AG08396 (cell line): ENCODE measurements at places on chromosomes 4 and X.

DNA sequence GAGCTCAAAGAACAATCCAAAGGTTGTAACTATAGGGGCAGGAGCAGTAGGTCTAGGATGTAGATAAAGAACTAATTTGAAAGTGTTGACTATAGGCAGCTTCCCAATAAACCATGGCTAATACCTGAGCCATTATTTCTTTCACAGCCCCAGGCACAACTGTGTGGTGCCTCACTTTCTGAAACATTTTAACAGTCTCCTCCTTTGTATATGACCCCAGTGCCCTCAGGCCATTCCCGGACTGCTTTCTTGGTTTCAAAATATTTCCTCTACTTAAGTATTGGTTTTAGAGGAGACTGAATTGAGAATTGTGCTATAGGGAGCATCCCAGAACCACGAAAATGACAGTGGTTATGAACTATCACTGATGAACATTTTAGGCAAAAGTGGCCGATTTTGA, 728.7 kb downstream of the IL1RAPL1 start:
- no peak for DNase-seq

GRCh38 chrX:129782706-129783105, 3.0 kb downstream of the SASH3 start:
- no peak for DNase-seq

GRCh38 chr4:165537028-165537648, 158.3 kb downstream of the CPE start:
- peak; percentile 35 for DNase-seq

- no peak for DNase-seq
Measured at GRCh38 chrX:24768556-24768955, 74.8 kb downstream of the POLA1 start.

- no peak for DNase-seq
Measured at GRCh38 chrX:149611623-149612175, 16.6 kb upstream of the HSFX2 start.

- no peak for DNase-seq
Measured at GRCh38 chr4:2172161-2172560, 69.8 kb downstream of the HAUS3 start.

DNA sequence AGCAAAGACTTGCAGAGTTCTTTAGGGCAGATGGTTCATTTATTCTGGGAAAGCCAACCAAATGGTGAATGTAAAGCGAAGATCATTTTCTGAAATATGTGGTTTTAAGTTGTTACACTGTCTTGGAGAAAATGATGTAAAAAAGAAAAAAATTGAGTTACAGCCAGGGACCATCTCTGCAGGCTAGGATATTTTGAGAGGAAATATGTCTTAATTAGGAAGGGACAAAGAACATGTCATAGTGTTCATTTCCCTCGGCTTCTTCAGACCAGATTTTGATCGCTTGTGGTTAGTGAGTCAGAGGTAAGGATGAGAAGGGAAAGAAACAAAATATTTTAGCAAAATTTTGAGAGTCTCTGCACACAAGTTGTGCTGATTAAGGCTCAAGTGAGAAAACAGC, 59.0 kb upstream of the C1QTNF7 start:
- DNase-seq: peak; percentile 18

- no peak for DNase-seq
Measured at GRCh38 chr4:58061967-58062366, 951.8 kb upstream of the IGFBP7 start.

- no peak for DNase-seq
Measured at GRCh38 chr4:39341075-39341725, 25.0 kb downstream of the RFC1 start.

- DNase-seq: no peak
Measured at GRCh38 chrX:103552236-103552635, 32.9 kb upstream of the RAB40A start.

DNA sequence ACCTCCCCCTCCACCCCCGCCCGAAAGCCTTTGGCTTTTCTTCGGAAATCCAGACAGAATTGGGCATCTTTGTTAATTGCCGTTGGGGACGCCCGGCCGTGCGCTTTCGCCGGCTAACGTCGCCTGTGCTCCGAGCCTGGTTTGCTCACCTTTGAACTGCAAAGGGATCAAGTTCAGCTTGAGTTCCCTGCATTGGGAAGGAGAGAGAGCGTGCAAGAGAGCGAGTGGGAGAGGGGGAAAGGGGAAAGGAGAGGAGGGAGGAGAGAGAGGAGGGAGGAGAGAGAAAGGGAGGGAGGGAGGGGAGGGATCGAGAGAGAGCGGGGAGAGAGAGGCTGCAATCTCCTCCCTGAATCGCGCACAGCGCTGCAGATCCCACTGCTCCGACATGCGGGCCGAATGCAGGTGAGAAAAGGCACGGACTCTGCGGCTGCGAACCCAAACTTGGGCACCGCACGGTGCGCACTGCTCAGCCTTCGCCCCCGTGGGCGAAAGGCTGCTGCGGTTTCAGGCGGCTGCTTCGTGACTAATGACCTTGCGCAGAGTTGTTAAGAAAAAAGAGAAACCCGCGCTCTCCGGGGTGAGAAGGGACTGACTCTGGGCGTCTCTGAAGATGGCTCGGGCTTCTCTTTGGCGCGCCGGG, at the start of gene PCDH7:
Gene PCDH7, plus strand, starts transcription at position 349 of the 640 bp plus-strand sequence. CDS start 1,054 bp downstream, outside the sequence.
- peak; percentile 25 for DNase-seq

DNA sequence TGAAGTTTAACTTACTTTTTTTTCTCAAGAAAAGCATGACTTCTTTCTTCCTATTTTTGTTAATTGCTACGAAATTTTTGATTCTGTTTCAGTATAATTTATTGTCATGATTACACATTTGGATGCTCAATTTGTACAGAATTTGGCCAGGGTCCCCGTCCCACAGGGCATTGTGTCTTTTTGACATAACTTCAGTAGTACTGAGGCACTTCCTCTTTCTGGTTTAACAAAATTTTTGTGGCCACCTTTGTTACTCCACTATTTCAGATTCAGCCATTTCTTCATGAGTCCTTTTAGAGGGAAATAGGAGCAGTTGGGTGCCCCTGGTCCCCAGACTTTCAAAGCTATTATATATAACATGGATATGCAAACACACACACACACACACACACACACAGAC, 1248.7 kb downstream of the PCDH7 start:
- no peak for DNase-seq

DNA sequence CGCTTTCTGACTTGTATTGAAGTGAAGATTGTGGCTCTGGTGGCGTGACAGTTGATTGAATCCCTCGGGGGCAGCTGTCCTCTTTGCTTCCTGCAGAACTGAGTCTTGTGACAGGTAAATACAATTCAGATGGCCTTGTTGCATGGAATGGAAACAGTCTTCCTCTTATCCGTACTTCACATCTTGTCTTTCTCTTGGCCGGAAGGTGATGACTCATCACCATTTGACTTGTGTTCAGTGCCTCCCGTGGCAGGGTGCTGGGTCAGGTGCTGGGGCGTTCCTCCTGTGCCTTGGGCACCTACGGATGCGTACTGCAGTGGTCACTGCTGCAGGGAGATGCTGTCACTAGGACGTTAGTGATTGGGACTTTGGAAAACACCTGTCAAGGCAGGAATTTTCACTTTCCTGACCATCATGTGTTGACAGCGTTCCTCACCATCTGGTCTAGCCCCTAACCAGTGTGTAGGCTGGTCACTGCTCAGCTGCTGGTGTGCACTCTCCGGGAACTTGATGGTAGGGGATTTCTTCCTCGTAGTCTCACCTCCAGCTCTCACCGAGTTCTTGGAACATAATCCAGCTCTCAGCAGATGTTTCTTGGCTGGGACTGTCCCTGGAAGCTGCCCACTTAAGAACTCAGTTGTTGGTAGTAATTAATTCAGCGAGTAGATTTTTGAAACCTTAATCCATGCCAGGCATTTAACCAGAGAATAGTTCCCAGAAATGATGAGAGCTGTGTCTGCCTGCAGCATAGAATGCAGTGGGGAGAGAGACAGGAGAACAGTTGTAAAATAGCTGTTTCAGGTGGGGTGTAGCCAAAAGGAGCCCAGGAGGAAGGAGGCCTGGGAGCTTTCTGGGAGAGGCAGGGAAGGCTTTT, 7.2 kb downstream of the TBC1D14 start:
- DNase-seq: no peak

GRCh38 chrX:104270916-104271512, 16.3 kb upstream of the ESX1 start:
- DNase-seq: peak; percentile 39

- no peak for DNase-seq
Measured at GRCh38 chr4:83449009-83449408, 6.6 kb downstream of the HELQ start.

GRCh38 chr4:168720396-168720900, 223.6 kb downstream of the PALLD start:
- no peak for DNase-seq

DNA sequence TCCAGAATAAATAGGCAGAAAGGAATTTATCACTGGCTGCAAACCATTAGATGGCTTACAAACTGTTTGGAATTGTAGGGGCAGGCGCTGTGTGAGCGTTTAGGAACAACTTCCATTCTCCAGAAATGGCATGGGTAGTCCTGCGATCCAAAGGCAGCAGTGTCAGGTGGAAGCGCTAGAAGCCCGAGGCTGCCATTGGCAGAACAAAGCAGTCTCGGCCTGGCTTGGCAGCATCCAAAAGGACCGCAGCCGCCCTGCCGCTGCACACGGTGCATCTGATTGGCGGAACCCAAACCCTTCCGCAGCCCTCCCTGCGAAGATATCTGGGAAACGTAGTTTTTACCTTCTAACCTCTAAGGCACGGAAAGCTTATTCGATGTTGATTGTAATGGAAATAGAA, 23.6 kb upstream of the YTHDC1 start:
- DNase-seq: peak; percentile 81

DNA sequence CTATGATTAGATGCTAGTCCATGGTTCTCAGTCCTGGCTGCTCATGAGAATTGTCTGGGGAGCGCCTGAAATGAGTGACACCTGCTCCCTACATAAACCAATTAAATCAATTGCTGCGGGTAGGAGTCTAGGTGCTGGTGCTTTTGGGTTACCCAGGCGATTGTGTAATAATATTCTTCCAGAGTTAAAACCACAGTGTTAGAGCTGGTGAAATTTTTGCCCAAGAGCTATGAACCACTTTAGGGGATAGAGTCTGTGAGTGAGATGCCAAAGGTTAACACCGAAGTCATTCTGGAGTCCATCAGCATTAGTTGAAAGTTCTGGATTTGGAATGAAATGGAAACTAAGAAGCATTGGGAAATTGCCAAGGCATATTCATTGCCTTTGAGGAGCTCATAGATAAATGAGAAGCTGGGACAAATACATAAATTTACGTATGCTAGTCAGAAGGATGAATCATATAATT, 15.3 kb downstream of the PDK3 start:
- no peak for DNase-seq

- DNase-seq: no peak
Measured at GRCh38 chrX:154987940-154988339, 34.6 kb downstream of the F8 start.

- DNase-seq: no peak
Measured at GRCh38 chrX:113594123-113594841, 753.7 kb upstream of the AMOT start.

DNA sequence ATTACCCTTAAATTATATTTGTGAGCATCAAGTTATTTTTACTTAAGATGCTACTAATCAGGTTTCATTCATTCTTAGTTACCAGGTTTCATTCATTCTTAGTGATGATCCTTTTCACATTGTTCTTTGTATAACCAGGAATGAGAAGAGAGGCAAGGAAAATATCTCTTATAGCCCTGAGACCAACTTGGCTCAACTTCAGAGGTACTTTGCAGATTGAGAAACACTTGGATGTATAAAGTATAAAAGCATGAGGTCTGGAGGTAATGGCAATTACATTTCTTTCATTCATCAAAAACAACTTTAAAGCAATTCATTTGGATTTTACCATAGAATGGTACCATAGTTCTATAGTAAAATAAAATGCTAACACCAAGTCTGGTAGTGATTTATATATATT, 231.0 kb downstream of the PRDM5 start:
- DNase-seq: no peak

- DNase-seq: peak; percentile 3
Measured at GRCh38 chr4:163107754-163108153, 58.9 kb downstream of the NAF1 start.

DNA sequence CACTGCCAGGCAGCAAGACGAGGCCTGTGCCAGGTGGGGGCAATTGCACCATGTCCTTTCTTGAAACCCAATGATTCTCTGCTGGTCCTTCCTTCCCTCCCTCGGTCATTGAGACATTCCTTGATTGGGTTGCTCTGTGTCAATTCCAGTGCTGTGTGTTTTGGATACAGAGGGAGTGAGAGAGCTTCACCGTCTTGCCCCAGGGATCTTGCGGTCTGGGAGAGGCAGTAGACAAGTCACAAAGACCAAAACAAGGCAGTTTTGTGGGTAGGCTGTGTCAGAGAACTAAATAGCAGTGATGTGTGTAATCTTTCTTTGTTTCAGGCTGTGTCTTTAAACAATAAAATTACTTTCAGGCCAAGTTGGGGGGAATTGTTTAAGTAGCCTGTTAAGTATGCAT, 38.8 kb upstream of the TADA2B start:
- no peak for DNase-seq

GRCh38 chrX:13520936-13521335, 48.5 kb upstream of the EGFL6 start:
- no peak for DNase-seq

- no peak for DNase-seq
Measured at GRCh38 chr4:113997206-113997605, 17.8 kb upstream of the ARSJ start.

- no peak for DNase-seq
Measured at GRCh38 chrX:23436875-23437274, 102.2 kb downstream of the PTCHD1 start.

DNA sequence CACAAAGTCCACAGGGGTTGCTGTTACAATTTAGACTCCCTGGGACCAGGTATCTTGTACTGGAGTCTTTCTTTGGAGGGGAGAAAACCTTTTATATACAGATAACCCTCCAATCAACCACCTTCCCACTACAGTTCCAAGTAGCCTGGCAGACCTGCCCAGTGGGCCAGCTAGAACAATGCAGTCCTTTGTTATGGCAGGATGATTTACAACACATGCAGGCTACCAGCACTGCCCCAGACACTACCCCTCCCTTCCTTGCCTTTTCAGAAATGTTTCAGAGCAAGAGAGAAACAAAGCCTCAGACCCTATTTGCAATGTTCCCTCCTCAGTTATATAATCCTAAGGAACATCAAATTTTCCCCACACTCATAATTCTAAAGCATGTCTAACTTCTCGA, 11.1 kb downstream of the RASL11B start:
- DNase-seq: no peak

- no peak for DNase-seq
Measured at GRCh38 chr4:40723728-40724127, 26.0 kb upstream of the NSUN7 start.

DNA sequence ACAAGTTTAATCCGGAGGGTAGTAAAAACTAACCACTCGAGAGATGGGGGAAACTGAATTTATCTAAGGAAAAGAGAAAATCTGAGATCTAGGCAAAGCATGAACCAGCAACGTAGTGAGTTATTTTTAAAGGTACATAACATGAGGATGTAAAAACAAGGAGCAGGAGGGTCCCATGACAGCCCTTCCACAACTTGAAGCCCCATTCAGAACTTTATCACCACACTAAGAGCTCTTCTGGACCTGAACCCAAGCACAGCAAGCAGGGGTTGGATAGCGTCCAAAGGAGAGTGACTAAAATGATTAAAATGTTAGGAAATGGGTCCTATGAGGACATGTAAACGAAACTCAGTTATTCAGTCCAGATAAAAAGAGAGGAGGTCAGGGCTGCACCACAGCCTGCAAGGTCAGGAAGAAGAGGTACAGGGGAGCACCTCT, 16.2 kb downstream of the SH3RF1 start:
- peak; percentile 41 for DNase-seq

- DNase-seq: no peak
Measured at GRCh38 chr4:100391086-100391485, 126.7 kb downstream of the EMCN start.
